ENCODE measurements at places on chromosomes 2 and 18. TPM values are rescaled to one million over a fixed set of nuclear protein-coding genes. Genes with fewer than 3 reads are reported as not detected.

SOWAHC gene
- 12.7 TPM for total RNA-seq

HTR2B gene
- 3.9 TPM for total RNA-seq

GPBAR1 gene
- not detected for total RNA-seq

SULT1C2 gene
- total RNA-seq, result 2.2 TPM

XIRP2 gene
- 0.08 TPM for total RNA-seq

PRSS56 gene
- total RNA-seq, result not detected

TGFA gene
- total RNA-seq, result not detected

ANKRD23 gene
- 4.4 TPM for total RNA-seq

GRCh38 chr18:79522451-79523205, 126.9 kb downstream of the NFATC1 start:
- DNase-seq, result peak; percentile 78

- DNase-seq, result no peak
These were observed 27.6 kb upstream of the CDC42EP3 start for GRCh38 chr2:37698931-37699481.

DNA sequence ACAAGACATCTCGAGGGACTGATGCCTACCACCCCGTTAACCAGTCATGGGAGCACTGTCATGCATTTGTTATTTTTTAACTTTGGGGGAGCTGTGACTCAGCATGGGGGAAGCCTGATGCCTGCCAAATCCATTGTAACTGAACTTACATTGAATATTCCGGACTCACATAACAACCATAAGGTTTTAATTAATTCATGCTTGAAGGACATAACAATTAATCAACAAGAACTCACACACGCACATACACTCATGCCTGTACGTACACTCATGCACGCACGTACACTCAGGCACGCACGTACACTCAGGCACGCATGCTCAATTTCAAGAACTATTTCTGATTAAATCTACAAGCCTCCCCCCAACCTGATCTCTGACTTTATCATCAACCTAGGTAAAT, 1639.1 kb downstream of the SUCLG1 start:
- no peak for DNase-seq

DNA sequence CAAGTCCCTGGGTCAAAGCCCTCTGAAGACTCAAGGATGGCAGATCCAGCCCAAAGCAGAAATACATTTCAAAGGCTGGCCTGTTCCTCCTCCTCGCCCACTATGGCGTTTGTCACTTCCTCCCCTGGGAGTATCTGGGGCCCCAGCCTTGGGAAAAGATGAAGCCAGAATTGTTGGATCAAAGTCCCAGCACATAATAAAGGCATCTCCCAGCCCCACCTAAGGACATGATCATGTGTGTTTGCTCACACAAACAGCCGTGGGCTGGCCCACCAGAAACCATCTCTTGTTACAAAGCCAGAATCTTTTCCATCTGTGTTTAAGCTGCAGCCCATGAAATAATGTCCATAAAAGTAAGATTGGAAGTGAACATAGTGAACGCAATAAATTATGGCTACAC, 50.1 kb upstream of the HAAO start:
- no peak for DNase-seq

DNA sequence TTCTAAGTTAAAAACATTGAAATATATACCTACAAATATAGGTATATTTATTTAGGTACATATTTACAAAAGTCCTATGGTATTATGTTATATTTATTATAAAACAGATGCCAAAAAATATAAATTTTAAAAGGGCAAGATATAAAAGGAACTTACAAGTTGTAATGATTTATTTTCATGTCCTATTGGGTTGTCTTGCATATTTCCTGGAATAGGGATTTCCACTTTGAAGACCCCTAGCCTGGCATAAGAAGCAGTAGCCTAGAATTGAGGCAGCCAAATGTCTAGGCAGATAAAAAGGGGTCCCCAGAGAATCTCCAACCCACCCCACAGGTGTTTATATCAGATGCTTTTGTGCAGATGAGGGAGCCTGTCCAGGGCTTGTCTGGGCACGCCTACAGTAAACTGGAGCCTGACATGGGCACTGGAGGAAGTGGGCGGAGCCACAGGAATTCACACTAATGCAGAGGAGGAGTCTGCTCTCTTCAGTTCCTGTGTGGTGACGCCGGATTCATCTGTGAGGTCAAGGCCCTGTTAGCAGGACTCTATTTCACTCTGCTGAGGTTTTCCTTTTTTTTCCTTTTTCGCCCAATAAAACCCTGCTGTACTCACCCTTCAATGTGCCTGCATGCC, 1088.9 kb upstream of the PIK3C3 start:
- no peak for DNase-seq

DNA sequence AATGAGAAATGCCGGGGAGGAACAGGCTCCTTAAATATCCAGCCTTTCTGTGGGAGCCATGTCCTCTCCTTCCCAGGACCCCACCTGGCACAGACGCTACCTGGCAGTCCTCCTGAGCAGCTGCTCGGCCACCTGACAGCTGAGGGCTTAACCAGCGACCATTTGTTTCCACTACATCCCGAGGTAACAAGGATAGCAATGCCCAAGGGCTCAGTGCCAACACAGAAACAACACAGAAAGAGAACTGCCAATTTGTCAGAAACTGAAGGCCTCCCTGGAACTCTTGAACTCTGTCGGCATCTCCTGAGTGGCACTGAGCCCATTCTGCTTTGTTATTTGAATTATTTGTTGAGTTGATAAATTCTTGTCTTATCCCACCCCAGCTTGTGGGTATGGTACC, 122.2 kb upstream of the ARHGAP28 start:
- no peak for DNase-seq

- DNase-seq, result no peak
These were observed 21.7 kb downstream of the CLASP1 start for GRCh38 chr2:121627525-121628050.

DNA sequence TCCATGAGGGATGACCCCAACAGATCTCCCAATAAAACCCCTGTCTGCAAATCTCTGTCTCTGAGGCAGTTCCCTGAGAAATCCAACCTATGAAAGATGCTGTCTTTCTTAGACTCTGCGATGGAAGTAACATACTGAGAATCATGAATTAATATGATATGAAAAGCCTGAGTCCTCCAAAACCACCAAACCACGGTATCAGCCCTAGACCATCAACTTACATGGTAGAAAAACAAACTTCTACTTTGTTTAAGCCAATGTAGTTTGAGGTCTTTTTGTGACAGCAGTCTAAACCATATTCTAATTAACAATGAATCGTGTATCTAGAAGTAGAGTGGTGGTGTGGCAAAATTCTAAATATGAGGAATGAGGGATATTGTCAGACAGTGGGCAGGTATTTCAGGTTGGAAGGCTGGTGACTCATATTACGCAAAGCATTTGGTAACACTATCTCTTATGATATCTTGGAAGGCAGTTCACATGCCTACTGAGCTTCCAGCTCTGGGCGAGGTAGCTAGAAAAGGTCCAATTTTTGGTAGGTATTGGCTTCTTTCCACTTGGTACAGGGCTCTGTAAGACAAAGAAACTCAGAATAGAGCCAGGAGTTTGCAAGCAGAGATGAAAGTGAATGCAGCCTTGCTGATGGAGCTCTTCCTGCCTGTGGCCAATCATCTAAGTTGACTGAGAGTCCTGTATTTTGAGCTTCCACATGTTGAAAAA, 215.8 kb downstream of the ZFP36L2 start:
- DNase-seq, result no peak

GRCh38 chr2:11697103-11697871, 27.3 kb upstream of the NTSR2 start:
- no peak for DNase-seq

All from osteocyte (in vitro differentiated cells).